ENCODE measurements at places on chromosomes 6 and 20.

DNA sequence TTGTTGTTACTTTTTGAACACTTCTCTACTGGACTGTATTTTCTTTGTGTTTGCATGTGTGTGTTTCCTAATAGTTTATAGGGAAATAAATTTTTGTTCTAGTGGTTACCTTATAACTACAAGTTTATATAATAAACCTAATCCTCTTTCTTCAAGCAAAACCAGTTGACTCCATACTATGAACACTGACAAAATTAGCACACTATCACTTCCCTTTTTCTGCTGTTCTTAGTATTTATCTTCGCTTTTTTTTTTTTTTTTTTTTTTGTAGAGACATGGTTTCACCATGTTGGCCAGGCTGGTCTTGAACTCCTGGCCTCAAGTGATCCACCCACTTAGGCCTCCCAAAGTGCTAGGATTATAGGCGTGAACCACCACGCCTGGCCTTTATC, 25.0 kb upstream of the C6orf62 start:
- no peak for DNase-seq

DNA sequence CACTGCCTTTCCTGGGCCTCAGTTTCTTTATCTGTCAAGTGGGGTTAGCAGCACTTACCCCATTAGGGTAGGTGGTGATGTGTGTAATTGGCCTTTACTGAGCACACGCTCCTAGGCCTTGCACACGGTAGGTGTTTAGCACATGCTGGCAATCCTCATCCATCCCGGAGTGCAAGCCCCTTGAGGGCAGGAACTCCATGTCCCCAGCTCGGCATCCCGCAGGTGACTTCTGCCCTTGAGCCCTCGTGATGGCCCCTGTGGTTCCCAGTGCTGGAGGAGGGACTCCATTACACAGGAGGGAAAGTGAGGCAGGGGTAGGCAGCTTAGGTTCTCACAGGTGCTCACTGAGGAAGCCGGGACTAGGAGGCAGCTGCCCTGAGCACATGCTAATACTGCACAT, 40.0 kb downstream of the MYH7B start:
- no peak for DNase-seq

DNA sequence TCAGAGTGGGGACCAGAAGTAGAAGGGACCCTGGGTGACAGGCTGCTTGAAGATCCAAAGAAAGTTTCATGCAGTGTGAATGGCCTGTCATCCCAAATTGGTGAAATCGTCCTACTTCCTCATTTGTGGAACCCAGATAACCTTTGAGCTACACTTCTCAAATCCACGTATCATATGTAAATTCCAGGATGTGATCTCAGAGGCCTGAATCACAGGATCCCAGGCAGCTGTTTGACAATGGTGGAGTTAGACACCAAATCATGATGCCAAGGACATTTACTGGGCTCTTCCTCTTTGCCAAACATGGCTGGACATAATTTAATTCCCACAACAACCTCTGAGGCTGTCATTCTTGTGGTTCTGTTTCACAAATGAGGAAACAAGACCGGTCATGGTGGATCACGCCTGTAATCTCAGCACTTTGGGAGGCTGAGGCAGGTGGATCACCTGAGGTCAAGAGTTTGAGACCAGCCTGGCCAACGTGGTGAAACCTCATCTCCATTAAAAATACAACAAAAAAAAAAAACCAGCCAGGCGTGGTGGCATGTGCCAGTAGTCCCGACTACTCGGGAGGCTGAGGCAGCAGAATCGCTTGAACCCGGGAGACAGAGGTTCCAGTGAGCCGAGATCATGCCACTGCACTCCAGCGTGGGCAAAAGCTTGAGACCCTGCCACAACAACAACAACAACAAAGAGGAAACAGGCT, 39.9 kb upstream of the TTPAL start:
- no peak for DNase-seq

GRCh38 chr6:22499815-22500214, 69.6 kb upstream of the HDGFL1 start:
- no peak for DNase-seq

- DNase-seq: no peak
Measured at GRCh38 chr20:2694519-2694918, 1.9 kb downstream of the EBF4 start.

- no peak for DNase-seq
Measured at GRCh38 chr20:51487565-51488268, 54.8 kb downstream of the NFATC2 start.

GRCh38 chr20:2768632-2769015, 31.8 kb downstream of the CPXM1 start:
- DNase-seq: no peak

DNA sequence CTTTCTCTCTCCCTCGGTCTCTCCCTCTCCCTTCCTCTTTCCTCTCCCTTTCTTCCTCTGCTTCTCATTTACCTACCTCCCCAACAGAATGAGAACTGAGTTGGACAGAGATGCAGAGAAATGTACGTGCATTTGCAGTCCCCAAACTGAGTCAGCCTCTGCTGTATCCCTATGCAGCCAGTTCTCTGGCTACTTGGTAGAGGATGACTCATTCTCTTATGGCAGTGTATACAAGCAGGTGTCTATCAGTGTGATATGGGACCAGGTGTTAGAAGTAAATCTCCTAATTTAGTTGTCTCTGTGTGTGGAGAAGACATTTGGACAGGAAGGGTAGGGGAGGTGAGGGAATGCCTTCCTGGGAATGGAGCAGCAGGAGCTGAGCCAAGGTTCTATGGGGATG, 470.8 kb downstream of the CD109 start:
- no peak for DNase-seq

DNA sequence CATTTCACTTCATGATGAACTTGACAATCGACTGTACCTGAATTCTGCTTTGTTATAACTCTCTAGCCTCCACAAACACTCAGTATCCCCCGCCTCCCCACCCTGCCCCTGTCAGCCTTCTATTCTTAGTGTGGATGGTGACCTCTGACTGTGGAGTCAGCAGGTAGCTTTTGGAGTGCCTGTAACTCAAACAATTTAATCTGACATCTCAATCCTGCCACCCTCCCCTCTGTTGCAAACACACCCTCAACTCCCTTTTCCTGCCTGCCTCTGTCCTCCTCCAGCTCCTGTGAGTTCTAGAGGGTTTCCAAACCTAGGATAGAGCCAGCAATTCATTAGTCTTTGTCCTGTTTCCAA, 20.3 kb downstream of the DAAM2 start:
- no peak for DNase-seq

DNA sequence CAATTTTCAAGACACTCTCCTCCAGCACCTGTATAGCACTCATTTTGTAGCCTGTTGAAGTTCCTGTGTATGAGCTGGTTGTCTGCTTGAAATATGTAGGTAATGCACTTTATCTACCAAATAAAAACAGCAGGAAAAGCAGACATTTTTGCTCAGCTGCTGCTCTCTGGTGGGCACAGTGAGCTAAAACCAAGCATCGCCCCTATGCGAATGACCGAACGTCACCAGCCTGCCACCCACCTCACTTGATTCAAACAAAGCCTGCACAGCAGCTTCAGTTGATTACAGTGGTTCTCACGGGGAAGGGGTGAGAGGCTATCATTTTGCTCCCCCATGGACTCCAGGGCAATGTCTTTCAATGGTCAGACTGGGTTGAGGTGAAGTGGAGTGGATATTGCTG, 185.7 kb downstream of the SASH1 start:
- no peak for DNase-seq

GRCh38 chr6:6884916-6885315, 222.8 kb upstream of the RREB1 start:
- DNase-seq: no peak

GRCh38 chr6:111837641-111838500, 35.4 kb downstream of the FYN start:
- DNase-seq: no peak

DNA sequence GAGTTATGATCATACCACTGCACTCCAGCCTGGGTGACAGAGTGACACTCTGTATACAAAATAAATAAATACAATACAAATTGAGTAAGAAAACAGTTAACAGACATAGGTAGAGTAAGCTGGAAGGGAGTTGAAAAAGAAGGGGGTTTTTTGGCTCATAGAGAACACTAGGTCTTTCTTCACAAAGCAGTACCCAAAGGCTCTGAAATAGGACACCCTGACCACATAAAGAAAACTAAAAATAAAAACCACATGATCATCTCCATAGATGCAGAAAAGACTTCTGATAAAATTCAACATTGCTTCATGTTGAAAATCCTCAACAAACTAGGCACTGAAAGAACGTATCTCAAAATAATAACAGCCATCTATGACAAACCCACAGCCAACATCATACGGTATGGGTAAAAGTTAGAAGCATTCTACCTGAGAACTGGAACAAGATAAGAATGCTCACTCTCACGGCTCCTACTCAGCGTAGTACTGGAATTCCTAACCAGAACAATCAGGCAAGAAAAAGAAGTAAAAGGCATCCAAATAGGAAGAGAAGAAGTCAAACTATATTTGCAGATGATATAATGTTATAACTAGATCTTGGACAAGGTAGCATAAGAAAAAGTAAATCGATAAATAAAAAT, 48.6 kb downstream of the TOMM6 start:
- no peak for DNase-seq

DNA sequence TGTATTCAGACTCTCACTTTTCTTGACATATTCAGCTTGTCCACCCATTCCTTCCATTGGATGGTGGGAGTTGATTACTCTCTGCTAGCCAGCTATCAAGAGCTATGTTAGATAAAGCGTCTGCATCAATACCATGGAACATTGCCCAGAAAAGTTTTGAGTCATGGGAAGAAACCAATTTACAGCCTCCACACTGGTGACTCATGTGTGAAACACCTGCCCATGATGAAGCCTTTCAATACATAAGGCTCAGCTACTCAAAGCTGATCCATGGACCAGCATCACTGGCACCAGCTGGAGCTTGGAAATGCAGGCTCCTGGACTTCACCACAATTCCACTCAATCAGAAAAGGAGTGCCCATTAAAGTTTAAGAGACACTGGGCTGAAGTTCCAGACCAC, 16.1 kb downstream of the PLA2G7 start:
- DNase-seq: no peak

- DNase-seq: no peak
Measured at GRCh38 chr6:168093071-168093505, 14.1 kb upstream of the FRMD1 start.

DNA sequence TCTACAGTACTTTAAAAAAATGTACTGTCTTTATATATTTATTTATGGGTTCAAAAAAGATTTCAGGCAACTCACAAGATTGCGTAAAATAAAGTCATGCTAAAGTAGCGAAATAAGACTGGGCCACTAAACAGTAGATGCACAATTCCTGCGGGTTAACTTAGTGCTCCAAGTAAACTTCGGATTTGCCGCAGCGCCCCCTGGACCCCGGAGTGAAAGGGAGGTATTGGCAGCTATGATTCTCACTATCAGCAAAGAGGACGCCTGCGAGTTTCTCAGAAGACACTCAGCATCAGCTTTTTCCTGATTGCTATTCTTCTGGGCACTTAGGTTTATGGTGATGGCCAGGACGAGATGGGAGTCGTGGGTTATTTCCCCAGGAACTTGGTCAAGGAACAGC, 1.4 kb downstream of the OTOR start:
- DNase-seq: no peak

Data from esophagus squamous epithelium (tissue), 5 donors.